ENCODE measurements at places on chromosomes 12 and 14.

GRCh38 chr12:15939111-15939510, 28.0 kb downstream of the DERA start:
- no peak for DNase-seq

GRCh38 chr12:44509471-44509870, 366.6 kb downstream of the NELL2 start:
- DNase-seq: no peak

GRCh38 chr12:20643822-20644221, 51.3 kb upstream of the SLCO1C1 start:
- DNase-seq: no peak

GRCh38 chr14:89399594-89400068, 17.4 kb downstream of the FOXN3 start:
- DNase-seq: no peak

- DNase-seq: no peak
Measured at GRCh38 chr12:96571101-96571862, 81.9 kb downstream of the CFAP54 start.

GRCh38 chr14:89201645-89202044, 215.4 kb downstream of the FOXN3 start:
- no peak for DNase-seq

DNA sequence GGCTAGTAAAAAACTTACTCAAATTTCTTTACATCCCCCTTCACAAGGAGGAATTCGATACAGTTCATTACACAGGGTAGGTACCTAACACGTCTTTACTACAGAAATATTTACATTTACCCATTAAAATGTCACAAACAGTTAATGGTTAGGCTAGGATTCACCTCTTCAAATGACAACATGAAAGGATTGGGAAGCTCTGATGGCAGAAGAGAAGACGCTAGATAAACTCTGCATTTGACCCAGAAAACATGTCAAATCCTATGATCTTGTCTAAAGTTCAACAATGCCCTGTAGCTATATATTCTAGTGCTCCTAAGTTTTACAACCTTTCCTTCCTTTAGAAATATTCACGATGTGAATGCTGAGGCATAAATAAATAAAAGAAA, 64.8 kb downstream of the DENND5B start:
- DNase-seq: no peak

GRCh38 chr12:32146074-32146873, 39.6 kb downstream of the BICD1 start:
- DNase-seq: no peak

- DNase-seq: no peak
Measured at GRCh38 chr12:113171543-113171942, 13.7 kb downstream of the DDX54 start.

GRCh38 chr14:104813286-104813685, 12.4 kb downstream of the ZBTB42 start:
- no peak for DNase-seq

DNA sequence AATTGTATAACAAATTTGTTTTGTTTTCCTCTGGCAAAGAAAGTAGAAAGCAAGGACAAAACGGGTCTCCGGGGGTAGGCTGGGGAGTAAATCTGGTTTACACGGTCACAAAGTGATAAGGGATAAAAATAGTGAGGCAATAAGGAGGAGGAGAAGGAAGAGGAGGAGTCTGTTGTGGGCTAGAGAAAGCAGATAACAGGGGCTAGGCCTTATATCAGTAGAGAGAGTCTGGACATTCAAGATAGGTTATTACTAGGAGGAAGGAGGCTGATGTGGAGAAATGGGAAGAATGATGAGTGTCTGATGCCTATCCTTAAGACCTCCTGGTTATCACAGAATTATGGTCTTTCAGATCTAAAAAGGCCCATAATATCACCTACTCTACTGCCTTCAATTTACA, 83.2 kb upstream of the SSTR1 start:
- DNase-seq: no peak

- no peak for DNase-seq
Measured at GRCh38 chr12:132986885-132987225, 688 bp downstream of the ZNF26 start.

GRCh38 chr14:62694075-62694474, 351.2 kb downstream of the KCNH5 start:
- DNase-seq: no peak

DNA sequence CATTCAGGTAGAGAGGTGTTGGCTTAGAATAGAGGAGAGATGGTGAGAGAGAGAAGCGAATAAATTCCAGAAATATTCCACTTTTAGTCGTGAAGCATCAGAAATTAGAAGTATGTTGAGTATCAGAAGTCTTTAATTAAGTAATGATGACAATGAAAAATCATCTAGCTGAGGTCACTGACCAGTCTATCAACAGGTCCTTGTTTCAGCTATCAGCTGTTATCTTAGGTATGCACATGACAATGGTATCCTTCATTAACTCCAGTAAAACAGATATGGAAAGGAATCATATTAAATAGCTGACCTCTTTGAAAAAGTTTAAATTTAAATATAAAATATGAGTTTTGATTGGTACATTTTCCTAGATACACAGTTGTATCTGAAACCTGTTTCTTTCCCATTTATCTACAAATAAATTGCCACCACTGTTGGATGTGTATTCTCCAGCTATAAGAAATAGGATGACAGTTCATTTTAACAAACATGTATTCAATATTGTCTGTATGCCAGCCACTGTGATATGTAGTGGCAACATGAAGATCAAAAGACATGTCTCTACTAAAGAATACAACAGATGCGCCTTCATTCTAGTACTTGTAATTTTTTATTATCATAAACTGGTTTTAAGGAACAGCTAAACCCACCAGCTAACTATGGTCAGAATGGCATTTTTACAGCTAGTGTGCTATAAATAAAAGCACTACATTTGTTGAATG, 424.2 kb upstream of the DCN start:
- no peak for DNase-seq
